Stimulated activated CD4-positive, alpha-beta T cell treated with anti-CD3 and anti-CD28 coated beads, Interleukin-1b, Interleukin-23, amount 100 ng/mL, for 1 hour (primary cell): ENCODE measurements at places on chromosomes 13 and 19.

- DNase-seq, result no peak
These were observed 152.1 kb downstream of the PCDH9 start for GRCh38 chr13:67078062-67078461.

DNA sequence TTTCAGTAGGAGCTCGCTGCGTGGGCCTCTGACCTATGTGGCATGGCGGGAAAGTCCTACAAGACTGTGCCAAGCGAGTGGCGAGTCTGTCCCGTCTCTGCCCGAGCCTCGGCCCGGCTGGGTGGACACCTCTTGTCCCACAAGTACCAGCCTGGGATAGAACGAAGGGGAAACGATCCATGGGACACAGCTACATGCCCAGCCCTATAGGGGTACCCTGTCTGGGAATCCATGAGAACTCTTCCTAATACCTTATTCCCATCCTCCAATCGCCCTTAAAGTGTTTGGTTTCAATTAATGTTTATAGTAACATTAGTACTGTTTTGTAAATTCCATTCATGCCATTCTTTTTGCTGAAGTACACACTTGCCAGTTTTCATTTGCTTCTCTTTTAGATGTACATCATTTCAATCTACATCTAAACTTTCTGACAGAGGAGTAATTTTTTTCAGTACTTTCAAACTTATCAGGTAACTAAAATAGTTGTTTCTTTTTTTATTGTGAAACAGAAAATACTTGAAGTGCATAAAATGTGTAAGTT, 667 bp upstream of the ZNF790 start:
- no peak for DNase-seq

- DNase-seq, result no peak
These were observed 79.8 kb downstream of the CHST8 start for GRCh38 chr19:33701565-33701964.

DNA sequence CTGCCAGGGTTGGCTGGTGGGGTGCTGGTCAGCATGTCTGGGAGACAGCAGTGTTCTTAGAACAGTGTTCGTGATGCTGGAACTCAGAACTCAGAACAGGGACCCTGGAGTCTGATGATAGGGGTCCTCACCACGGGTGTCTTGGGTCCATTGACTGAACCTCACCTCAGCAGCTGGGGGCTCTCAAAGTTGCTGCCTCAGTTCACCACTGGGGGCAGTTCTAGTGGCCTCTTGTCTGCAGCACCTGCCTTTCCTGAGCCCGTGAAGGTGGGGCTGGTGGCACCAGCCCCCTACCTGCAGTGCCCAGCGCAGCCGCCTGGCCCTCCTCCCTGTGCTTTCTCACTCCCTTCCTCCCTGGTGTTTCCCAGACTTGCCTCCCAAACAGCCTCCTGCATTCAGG, 28.5 kb downstream of the SAFB start:
- no peak for DNase-seq

GRCh38 chr19:3284759-3285646, 60.5 kb downstream of the CELF5 start:
- no peak for DNase-seq
